Activated T-cell treated with anti-CD3 and anti-CD28 coated beads, Interleukin-2, amount 50 U/mL, for 4 hours (primary cell): ENCODE measurements at places on chromosomes 1 and 21. TPM values are rescaled to one million over a fixed set of nuclear protein-coding genes. Genes with fewer than 3 reads are reported as not detected.

Gene TAL1
- 0.11 TPM for total RNA-seq

DNA sequence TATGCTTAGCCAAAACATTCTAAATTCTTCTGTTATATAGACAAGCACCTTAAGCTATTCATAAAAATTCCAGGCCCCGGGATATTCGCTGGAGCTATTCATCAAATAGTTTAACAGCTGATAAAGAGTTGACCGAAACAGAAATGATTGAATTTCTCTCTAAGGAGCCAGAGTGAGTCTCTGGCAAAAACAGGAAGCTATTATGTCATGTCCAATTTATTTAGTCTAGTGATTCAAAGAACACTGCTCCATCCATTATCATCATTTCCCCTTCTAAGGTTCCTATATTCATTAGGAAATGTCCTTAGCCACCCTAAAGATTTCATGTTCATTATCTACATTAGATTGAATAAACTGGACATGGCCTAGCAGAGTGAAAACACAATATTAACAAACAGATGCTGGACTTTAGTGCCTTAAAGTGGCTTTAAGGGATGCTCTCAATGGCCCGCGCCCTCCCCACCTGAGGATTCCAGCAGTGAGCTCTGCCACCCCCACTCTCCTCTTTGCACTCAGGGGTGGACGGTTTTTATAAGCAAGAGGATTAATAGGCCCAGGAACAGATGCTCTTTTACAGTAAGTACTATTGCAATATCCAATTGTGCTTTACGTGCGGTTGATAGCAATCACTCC, 122.1 kb upstream of the RGS1 start:
- DNase-seq: no peak

DNA sequence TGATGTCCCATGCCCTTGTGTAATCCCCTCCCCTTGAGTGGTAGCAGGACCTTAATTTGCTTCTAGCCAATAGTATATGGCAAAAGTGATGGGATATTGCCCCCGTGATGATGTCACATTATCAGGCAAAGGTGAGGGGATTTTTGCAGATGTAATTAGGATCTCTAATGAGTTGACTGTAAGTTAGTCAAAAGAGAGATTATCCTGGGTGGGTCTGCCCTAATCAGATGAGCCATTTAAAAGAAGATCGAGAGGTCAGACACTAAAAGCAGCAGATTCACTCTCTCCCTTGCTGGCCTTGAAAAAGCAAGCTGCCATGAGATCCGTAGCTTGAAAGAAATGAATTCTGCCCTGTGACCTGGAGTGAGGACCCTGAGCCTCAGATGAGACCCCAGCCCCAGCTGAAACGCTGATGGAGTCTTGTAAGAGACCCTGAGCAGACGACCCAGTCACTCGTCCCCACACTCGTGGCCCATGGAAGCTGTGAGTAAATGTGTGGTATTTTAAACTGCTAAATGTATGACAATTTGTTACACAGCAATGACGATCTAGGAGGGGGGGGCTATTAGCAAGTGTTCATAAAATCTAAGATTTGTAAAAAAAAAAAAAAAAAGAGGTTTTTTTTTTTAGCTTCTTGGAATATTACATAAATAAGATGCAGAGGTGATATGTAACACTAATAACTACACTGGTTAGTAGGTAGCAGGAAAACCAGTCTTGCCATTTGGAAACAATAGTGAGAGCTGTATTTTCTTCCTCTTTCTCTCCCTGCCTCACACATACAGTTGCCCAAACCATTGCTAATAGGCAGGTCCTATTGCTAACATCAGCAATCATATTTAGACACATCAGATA, 50.3 kb upstream of the TARBP1 start:
- DNase-seq: no peak

Gene COL16A1
- total RNA-seq: 0.89 TPM

Gene GPR37L1
- total RNA-seq: not detected

Gene KRTAP13-2
- not detected for total RNA-seq

Gene SYNC
- not detected for total RNA-seq

Gene TSPAN2
- 0.16 TPM for total RNA-seq

DNA sequence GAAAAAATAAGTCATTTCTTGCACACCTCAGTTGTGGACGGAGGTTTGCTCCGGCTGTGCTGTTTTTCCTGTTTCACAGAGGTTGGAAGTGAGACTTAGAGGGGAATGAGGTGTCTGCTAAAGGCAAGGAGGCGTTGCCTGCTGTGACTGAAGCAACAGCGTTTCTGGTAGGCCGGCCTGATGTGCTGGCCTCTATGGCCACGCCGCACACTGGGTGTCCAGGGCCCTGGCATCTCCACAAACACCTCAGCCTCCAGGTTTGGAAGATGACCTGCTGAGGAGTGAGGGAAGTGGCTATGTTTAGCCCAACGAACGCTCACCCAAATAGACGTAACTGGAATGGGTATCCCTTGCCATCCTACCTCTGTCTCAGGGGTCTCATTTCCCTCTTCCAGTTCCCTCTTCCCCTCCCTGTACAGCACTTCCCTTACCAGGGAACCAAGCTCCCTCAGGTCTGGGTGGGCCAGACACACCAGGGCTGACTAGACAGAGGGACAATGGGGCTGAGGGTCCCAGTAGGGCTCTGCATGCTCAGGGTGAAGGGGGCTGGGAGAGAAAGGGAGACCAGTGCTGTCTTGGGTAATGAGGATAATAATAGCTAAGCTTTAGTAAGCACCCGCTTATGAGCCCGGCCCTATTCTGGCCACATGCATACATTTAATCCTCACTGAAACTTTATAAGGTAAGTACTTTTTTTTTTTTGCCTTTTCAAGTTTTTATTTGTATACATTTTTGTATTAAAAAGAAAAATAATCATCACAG, 11.9 kb downstream of the CACNA1S start:
- no peak for DNase-seq

Gene MYCL
- total RNA-seq: 0.18 TPM

Gene LCE3D
- not detected for total RNA-seq

Gene CFHR3
- 0.18 TPM for total RNA-seq

DNA sequence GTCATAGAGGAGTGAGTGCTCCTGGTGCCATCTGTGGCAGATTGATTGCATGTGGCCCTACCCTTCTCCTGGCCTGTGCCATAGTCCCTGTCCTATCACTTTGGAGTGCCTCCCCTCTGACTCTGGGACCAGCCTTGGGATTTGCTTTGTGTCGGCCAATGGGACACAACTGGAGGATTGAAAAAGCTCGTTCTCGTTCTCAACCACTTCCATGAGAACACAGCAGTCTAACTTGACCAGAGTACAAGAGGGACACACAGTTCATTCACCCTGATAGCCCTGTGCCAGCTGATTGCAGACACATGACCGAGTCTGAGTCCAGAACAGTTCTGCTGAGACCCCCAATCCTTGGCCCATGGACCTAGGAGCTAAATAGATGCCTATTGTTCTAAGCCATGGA, 47.8 kb downstream of the C1orf198 start:
- DNase-seq: no peak

DNA sequence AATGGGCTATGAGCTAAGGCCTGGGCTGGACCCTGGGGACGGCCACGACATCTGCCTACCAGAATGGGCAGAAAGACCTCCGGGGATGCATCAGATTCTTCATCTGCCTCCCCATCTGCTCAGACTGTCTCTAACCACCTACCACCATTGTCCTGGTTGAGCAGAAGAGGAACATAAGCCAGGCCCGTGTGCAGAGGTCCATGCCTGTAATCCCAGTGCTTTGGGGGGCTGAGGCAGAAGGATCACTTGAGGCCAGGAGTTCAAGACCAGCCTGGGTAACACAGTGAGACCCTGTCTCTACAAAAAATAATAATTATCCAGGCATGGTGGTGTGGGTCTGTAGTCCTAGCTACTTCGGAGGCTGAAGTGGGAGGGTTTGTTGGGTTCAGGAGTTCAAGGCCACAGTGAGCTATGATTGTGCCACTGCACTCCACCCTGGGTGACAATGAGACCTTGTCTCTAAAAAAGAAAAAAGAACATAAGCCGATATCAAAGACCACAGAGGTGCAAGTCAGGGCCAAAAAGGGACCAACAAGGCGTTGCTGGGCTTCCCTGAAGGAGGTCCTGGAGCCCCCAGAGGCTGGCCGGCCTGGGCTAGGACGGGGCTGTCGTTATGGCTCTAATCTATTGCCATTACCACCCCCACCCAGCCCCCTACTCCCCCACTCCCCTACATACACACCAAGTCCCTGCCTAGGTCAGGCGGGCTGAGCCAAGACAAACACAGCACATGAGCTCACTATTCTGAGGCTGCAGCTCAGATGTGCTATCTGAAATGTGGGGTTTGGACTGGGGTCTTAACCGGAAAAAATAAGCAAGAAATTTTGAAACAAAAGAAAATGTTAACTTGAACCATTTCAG, 239.2 kb upstream of the RAB4A start:
- DNase-seq: no peak

- no peak for DNase-seq
These were observed 19.7 kb upstream of the SMPDL3B start for GRCh38 chr1:27915082-27915575.

- no peak for DNase-seq
These were observed 61.3 kb downstream of the B3GALNT2 start for GRCh38 chr1:235442788-235443429.

DNA sequence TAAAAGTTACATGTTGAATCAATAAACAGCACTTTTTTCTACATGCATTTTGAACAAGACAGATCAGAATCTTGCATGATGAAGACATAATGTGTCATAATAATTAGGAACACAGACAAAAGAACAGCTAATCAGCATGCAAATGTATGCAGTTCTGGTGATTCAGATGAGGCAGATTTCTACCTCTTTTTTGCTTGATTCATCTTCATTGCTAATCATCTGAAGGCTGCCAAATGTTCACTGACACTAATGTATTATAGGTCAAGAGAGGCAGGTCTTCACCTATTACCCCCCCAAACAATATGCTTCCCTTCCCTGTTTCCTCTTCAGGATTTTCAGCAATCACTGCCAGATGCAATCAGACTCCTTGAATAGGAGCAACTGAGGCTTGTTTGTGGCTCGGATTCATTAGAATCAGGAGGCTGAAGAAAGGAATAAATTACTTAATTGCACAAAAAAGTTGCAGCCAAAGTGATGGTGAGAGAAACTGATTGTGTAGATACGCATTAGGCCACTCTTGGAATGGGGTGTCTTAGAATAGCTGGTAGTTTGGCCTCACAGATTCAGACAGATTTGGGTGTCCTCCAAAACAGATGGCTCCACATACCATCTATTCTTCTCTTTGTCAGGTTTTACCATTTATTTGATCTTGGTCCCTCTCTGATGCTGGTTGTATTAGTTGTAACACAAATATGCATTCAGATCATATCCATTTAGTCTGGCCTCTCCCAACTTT, 275.4 kb downstream of the RPS6KC1 start:
- no peak for DNase-seq

Gene NUF2
- 6.4 TPM for total RNA-seq

GRCh38 chr1:29457496-29458368, 221.4 kb downstream of the PTPRU start:
- no peak for DNase-seq

DNA sequence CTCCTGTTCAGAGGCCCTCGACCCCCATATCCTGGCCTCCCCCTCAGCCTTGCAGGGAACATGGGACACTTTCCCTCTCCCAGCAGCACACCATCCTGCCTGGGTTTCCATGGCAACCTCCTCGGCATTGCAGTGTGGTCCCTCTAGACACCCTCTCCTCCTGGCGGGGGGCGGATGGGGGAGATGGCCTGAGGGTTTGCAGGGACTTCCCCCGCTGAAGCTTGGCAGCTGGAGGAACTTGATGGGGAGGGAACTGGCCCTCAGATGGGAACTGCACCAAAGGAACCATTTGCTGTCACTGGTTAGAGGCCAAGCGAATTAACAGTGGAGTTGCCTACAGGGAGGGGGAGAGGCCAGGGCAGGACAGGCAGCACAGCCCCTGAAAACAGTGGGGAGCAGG, 28.7 kb downstream of the RIMS3 start:
- DNase-seq: no peak

GRCh38 chr1:66197785-66198184, 336.2 kb upstream of the SGIP1 start:
- DNase-seq: no peak

Gene SLC1A7
- not detected for total RNA-seq

- DNase-seq: no peak
These were observed 15.5 kb downstream of the CHI3L2 start for GRCh38 chr1:111242805-111243523.

Gene F13B
- total RNA-seq: not detected

DNA sequence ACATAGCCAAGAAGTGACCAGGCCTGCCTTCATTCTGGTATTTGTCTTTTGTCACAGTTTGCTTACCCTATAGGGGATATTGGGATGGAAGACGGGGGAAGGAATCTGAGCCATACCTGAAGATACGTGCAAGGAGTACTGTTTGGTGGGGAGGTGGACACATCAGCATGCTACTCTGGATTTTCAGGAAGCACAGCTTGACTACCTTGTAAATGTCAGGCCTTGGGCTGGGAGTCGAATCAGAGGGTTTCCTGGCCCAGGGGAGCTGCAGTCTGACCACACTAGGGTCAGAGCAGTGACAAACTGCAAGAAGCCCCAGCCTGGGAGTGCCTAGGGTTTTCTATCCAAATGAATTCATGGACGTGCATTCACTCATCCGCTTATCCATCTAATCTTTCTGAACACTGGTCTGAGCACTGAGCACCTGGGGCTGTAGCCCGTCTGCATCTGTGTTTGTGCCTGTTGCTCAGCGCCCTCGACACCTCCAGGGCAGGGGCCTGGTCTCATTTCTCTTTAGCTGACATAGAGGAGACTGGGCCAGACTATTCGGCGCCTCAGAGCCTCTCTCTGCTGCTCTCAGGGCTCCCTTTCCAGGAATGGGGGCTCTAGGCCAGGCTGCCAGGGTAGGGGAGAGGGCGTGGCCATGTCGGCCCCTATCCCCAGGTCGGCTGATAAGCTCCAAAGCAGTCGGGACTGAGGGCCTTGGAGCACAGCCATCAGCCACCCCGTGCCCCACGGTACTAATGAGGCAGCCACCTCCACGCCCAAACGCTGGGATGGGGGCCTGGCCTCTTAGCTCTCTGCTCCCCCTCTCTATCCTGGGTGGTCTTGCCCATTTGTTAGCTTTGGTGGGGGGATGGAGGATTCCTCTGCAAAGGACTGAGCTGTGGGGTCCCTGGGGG, 47.0 kb upstream of the SLC2A1 start:
- DNase-seq: no peak
